Stimulated activated CD4-positive, alpha-beta T cell treated with anti-CD3 and anti-CD28 coated beads, Interleukin-2, amount 100 ng/mL, for 24 hours (primary cell): ENCODE measurements at places on chromosomes 3 and 15.

GRCh38 chr3:385151-385550, 188.6 kb downstream of the CHL1 start:
- DNase-seq: no peak

DNA sequence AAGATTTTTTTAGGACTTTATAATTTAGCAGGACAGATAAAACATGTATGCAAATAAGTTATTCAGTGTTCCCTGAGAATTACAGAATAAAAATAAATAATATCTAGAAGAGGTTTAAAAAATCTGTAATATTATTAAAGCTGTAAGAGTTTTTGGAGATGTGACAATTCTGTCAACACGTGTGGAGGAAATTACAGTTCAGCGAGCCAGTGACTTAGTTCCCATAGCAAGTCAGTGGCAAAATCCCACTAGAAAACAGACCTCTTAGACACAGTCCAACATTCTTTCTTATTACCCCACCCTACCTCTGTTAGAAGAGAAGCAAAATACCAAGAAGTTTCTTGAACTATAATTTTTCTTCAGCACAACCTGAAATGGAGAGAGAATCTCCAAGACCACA, 16.2 kb upstream of the DENND6A start:
- DNase-seq: no peak

DNA sequence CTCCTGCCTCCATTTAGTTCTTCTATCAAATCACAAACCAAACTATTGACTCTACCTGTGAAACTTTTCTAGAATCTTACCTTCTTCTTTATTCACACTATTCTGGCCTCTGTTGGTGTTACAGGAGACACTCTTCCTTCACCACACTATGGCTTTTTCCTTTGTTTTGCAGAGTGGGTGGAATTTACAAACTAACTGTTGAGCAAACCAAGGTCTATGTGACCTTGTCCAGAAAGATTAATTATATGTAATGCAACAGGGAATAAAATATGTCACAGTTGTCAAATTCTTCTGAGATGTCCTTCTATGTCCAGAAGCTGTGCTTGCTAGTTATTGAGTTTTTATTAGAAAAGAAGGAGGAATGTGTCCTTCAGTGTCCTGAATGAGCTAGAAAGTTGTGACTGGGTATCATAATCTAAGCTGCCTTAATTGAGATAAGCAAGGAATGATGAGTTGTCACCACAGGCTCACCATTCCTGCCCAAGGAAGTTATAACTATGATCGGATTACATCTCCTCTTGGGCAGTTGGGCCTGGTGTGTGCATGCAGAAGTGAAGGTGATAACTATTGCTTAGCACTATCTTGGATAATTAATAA, 21.7 kb downstream of the ARL14 start:
- no peak for DNase-seq

DNA sequence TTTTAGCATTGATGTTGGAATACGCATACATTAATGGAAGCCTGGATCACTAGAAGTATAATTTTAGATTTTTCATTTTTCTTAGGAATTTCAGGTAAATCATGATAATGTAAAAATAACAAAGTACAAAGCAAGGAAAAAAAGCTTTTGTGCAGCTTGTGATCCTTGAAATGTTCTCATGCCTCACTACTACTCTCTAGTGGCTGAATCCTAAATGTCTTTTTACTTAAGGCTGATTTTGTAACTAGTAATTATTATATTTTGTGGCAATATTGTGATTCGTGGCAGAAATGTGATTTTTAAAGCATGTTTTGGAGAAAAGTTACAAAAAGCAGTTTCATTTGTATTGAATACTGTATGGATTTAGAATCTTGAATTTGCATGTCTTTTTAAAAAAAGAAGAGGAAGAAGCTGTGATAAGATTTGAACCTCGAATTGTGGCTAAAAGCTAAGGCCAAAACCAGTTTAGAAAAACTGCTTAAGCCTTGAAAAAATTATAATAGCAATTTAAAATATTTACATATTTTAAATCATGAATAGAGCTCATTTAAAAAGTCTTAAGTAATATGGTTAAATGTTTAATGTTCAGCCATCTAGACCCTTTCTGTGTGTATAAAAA, 39.0 kb downstream of the U2SURP start:
- no peak for DNase-seq

DNA sequence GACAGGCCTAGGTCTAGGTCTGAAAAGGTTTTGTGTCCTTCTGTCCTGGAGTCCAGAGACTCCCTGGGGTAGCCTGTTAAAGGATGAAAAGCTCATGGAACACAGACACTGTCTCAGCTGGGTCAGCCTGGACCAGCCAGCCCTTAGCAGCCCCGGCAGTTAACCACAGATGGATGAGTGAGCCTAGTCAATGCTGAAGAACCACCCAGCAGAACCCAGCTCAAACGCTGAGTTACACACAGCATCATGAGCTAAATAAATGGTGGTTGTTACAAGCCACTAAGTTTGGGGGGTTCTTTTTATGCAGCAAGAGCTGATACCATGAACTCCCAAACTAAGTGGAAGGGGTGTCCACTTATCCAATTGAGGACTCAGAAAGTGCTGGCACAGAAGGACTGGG, 472.8 kb upstream of the PROK2 start:
- no peak for DNase-seq

- no peak for DNase-seq
Observed at GRCh38 chr3:100425316-100425715, 24.0 kb downstream of the LNP1 start.

- DNase-seq: no peak
Observed at GRCh38 chr3:170999737-171000242, 26.7 kb downstream of the SLC2A2 start.

DNA sequence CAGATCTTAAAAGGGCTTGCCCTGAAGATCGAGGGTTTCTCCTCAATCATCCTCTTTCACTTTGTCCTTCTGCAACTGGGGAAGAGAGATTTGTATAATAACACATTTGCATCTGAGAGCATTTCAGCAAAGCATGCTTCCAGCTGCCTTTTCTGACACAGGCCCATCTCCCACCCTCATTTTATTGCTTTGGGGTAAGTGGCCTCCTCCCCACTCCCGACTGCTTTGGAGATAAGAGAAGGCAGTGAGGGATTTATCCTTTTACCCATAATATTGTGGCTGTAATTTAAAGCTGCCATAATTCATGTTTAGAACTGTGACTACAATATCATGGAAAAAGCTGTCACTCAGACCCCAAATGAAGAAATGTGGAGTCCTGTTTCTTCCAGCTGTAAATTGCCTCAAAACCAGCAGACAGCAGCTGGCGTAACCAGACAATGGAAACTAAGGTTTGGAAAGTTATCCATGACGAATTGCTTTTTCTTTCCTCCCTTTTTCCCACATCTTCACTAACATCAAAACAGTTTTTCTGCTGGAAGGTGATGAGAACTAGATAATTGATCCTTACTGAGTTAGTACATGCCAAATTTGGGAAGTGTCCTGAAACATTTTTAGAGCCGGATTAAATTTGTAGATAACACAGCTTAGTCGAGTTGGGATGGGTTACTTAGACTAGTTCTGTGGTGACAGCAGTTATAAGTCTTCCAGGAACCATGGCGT, 104.2 kb upstream of the PFN2 start:
- DNase-seq: no peak

GRCh38 chr3:45565342-45565741, 29.2 kb upstream of the LIMD1 start:
- no peak for DNase-seq

DNA sequence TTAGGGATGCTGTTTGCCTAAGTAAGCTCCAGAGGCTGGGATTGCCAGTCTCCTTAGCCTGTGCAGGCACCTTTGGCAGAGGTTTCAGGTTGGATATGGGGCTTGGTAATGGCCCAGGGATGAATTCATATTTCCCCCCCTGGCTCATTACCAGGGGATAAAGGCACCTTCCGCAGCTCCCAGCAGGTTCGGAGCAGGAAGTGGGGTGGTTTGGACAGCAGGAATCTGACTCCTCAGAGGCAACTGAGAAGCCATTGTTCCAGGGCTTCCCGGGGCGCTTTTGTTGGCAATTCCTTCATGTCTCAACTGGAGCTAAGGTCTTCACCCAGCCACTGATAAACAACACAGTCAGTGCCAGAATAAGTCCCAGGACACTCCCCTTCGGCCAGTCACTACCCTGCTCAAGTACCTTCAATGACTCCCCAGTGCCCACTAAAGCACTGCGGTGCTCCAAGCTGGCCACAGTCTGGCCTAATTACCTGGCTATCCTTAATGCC, 85.3 kb upstream of the SLC6A6 start:
- no peak for DNase-seq

DNA sequence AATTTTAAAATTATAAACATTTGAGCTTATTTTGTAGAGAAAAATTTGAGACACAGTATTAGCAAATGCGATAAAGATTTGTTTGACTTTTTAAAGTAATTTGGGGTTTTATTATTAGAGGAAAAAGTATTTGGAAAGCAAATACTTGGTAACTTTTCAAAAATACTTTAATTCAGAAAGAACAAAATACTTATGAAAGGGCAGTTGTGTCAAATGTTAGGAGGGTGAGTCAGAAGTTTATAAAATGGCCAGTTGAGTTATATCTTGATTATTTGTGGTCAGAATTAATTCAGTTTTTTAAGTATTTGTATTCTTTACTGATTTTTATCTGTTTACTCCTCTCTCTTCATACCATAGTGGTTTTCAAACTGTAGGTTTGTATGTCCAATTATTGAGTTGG, 12.1 kb downstream of the LACTB start:
- DNase-seq: no peak

- no peak for DNase-seq
Observed at GRCh38 chr3:127914584-127914983, 448 bp upstream of the KBTBD12 start.
